NCI-H510A (cell line): ENCODE measurements at places on chromosomes 12 and 14.

DNA sequence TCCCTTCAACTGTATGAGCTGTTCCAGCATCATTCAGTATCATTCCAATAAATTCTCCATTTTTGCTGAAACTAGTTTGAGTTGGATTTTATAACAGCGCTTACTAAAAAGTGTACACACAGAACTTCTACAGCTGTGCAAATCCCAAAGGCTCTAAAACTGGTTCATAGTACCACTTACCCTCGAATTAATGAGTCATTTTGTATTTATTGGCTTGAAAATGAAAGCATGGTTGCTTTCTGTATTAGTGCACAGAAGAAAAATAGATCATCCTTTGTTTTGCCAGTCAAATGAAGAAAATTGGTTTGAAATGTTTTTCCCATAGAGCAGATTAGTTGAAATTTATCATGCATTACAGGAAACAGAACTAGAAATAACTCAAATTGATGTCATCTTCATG is 268.3 kb upstream of the CPNE8 start:
- DNase-seq = no peak

- DNase-seq = no peak
Observed at GRCh38 chr12:48110691-48111311, 4.9 kb upstream of the SENP1 start.

DNA sequence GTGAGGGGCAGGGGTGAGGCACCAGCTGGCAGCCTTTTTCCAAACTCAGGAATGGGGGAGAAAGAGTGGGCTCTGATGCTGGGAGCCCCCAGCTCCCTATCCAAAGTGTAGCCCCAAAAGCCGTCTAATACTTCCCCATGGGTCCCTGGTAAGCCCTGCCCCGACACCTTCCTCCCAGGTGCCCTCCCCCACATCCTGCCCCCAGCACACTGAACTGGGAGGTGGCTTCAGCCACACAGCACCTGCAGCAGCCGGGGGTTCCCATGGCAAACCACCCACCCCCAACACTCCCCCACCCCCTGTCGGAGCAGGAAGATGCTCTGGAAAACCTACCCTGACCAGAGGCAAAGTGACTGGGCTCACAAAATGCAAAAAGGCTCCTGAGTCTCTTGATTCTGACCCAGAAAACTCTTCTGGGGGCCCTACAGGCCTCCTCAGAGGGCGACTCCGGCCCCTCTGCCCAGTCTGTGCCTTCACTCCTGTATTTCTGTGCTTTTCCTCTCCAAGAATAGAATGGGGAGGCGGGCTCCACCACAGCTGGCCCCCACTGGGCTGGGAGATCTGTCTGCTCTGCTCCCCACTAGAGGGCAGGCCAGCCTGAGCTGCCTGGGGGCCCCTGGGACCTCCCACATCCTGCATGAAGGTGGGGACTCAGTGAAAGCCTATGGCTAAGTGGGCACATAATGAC is 81.6 kb downstream of the ITPK1 start:
- no peak for DNase-seq

GRCh38 chr12:24948420-24948756 is 513 bp downstream of the BCAT1 start:
- no peak for DNase-seq

DNA sequence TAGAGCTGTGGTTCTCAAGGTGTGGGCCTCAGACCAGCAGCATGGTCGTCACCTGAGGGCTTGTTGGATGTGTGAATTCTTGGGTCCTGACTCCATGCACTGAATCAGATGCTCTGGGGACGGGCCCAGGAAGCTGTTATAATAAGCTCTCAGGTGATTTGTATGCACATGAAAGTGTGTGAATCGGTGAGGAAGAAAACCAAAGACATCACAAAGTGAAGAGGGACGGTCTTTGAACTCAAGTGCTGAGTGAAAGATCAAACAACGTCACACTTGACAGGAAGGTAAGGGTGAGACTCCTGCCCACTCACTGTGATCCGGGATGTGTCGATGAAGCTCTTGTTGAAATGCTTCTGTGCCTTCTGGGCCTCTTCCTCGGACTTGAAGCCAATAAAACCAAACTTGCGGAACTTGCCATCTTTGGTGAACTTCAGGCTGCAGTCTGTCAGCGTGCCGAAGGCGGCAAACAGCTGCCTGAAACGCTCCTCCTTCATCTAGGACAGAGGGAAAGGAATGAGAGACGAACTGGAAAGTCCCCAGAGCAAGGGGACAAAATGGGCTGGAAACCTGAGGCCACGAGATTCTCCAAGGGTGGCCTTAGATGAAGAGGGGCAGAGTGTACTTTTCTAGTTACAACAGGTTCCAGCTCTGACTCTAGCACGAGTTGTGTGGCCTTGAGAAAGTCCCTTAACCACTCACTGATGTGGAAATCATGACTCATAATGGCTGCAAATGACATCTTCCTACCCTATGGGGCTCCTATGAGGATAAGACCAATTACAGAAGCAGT is 4.0 kb downstream of the RBM19 start:
- no peak for DNase-seq

GRCh38 chr14:97995531-97995930 is 1198.3 kb downstream of the VRK1 start:
- DNase-seq = no peak

- no peak for DNase-seq
Observed at GRCh38 chr12:10652192-10652591, 21.7 kb downstream of the STYK1 start.

- DNase-seq = no peak
Observed at GRCh38 chr14:90495357-90496276, 98.8 kb downstream of the CALM1 start.

GRCh38 chr14:70398706-70399431 is 18.0 kb downstream of the SYNJ2BP start:
- DNase-seq = no peak

- no peak for DNase-seq
Observed at GRCh38 chr12:100932571-100932970, 138.0 kb downstream of the ANO4 start.

DNA sequence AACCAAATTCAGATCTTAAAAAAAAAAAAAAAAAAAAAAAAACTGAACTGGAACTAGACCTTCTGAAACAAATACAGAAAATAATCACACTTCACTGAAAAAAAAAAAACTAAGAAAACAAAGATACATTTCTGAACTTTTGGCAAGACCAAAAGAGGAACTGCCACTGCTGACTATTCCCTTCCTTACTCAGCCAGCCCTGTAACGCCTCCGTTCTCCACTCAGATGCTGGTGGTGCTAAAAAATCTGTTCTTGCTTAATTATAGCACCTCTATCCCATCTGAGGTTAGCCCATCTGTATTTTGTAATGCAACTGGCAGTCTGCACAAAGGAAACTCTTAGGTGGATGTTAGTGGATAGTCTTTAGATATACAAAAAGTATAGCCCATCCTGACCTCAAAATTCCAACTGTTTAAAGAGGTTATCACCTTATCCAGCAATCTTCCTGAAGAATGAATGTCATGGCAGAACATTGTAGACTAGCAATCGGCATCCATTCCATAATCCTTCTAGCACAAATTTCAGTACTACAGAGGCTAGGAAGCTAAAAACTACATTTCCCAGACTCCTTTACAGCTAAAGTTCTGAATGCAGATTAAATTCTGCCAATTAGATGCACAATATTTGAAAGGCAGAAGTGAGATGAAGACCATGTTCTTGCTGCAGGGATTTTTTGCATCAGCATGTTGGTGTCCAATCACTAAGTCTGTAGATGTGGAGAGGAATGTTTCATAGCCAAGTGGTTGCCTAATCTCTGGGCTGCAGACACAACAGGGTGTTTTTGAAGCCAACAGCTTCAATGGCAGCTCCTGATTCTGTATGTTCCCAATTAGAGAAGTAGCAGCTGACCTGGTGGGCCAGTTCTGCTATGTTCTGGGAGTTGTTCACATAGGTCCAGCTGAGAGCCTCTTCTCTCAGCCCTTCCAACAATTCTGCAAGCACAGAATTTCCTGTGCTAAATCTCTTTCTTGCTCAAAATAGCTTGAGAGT is 5.7 kb downstream of the MAP3K9 start:
- DNase-seq = no peak

DNA sequence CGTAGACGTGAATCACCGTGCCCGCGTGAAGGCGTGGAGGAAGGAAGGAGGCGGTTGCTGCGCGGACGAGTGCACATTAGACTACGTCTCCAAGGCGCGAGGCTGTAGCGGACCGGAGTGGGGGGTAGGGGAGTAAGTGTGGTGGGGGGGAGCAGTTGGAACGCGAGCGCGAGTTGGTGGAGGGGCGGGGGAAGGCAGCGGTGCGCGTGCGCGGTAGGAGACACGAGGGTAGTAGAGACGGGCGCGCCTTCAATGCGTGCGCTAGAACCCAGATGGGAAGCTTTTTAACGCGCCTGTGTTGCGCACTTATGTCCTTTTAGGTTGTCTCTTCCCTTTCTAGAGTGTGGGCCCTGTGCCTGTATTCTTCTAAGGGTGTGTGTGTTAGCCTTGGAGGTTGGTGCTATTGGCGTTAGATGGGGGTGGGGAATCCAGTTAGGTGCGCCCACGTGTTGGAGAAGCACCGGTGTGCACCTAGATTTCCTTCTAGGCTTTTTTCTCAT is 604 bp downstream of the EIF4B start:
- DNase-seq = peak; percentile 77

DNA sequence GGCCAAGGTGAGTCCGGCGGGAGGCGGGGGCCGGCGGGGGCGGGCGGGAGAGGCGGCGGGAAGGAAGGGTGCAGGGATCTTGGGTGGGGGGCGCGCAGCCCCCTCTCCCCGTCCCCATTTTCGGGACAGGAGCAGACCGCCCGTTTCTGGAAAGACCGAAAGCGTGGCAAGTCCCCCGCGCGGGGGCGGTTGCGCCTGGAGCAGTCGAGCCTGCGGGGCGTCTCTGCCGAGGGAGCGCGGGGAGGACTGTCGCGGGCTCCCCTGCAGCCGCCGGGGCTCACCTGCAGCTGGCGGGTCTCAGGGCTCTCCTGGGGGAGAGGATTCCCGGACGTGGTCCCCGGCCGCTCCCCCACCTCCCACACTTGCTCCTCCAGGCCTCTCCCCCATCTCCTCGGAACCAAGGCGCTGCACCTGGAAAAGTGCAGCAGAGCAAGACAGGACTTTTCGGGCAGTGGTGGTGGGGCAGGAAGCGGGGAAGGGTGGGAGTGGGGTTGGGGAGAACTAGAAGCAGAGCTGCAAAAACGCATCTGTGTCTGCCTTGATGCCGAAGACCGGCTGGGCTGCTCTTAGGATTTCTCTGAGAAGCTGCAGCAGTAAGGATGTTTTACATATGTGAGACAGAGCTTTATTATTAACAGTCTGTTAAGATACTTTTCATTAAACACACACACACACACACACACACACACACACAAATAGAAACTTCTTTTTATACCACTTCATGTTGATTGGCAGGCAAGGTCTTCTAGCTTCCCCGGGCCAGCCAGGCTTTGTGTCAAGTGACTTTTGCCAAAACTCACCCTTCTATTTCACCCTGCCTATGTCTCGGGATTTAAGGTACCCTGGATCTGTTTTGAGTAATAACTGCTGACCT is 677 bp downstream of the C12orf75 start:
- no peak for DNase-seq

GRCh38 chr14:90970167-90970600 is 90.3 kb downstream of the RPS6KA5 start:
- no peak for DNase-seq

DNA sequence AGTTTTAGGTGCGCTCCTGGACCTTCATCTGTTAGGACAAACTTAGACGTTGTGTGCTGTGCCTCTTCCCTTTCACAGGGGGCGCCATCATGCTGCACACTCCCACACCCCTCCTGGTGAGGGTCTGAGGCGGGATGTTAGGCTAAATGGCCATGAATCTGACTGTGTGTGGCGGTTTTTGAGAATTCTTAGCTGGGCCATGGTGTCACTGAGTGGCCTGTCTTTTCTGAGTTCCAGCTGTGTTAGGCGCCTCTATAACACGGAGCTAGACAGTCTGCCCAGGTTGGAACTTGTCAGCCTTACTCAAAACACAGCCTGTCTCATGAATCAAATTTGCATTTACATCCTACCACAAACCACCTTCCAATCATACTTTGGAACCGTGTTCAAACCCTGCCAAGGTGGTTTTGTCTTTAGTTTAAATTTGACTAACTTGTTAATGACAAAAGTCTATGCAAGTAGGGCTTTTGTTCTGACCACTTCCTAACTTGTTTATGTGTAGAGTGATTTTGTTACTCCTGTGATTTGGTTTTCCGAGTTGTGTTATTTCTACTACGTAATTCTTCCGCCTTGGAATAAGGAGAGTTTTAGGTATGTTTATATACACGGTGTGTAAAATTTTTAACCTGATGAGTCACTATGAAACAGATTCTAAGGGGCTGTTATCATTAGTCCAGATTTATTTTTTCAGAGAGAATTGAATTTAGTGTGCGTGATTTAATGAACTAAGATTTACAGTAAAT is 19.6 kb downstream of the ACVR1B start:
- DNase-seq = no peak

DNA sequence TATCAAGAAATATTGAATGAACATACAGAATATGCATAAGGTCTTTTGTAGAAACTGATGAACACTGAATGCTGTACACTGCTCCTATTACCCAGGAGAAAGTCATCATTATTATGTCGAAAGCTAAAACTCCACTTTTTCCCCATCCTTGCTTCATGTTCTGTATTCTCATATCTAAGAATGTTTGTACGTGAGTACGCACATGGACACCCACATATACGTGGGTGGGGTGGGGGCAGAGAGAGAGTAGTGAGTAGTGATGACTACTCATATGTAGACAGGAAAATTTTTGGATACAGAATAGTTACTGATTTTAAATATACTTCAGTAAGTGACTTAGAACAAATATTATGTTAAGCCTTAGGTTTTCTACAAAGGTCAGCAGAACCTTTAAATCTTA is 75.1 kb downstream of the FERMT2 start:
- DNase-seq = no peak

DNA sequence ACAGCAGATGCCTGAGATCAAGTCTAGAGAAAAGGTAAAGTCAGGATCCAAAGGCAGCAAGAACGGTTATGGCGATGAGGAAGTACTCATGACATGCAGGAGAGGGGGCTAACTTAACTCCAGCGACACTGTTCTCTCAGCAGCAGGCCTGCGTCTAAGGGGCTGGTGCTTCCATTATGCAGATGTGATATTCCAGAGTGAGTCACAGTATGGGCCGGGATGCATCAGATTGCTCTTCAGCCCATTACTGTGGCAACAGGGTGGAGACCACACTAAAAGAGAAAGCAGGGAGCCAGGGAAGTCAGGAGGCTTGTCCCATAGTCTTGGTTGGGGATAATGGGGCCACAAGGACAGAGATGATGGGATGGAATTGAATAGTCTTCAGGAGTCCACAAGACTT is 151.8 kb upstream of the NTF3 start:
- DNase-seq = no peak

GRCh38 chr12:111783046-111783445 is 16.3 kb downstream of the ALDH2 start:
- no peak for DNase-seq

DNA sequence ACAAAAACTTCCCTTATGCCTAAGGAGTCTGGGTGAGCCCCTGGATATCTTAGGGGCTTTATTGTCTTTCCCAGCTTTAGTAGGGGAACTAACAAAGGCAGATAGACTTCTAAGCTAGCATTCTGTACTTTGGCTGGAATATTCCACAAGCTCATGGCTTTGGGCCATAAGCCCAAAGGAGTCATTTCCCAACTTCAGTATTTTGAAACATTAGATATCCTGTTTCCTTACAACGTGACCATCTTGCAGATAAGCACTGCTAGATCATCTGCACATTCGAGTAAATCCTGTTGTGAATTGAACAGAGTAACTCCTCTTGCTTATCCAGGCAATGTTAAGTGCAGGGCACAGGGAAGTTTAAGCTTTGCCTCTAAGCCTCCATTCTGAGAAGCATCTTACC is 70.6 kb upstream of the ACTN1 start:
- DNase-seq = no peak

GRCh38 chr12:39205969-39206368 is 237.0 kb downstream of the KIF21A start:
- no peak for DNase-seq

- DNase-seq = peak; percentile 34
Observed at GRCh38 chr12:10722502-10722904, 620 bp downstream of the YBX3 start.

- DNase-seq = no peak
Observed at GRCh38 chr12:132488127-132489077, 1.5 kb upstream of the FBRSL1 start.
